ENCODE measurements at places on chromosomes 2 and 18.

DNA sequence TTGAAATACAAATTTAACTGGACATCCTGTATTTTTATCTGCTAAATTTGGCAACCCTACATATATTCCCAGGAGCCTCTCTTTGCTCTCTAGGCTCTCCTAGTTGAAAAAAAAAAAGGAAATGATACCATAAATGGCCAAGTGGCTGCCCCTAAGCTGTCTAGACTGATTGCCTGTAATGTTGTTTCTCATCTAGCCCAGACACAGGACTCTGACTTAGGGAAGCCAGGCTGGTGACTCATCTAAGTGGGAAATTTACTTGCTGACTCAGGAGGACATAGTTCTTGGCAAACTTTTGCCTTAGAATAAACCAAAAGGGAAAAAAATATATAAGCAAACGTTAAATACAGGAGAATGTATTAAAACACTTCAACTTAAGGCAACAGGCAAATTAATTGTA is 14.6 kb upstream of the ITGAV start:
- no peak for DNase-seq

DNA sequence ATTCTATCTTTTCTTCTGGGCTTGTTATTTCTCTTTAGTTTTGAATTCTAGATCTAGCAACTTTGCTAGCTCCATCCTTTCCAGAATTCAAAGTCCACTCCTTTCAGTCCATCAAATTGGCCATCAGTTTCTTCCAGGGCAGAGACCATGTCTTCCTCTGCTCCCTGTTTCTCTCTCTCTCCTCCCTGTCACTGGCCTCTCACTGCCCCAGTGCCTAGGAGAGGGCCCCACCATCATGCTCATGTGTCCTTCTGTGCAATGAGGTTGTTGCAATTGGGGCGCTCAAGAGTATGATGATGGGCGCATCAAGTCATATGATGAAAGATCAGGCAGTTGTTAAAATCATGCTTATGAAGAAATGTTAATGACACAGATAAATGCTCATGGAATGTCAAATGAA is 159.2 kb upstream of the HS6ST1 start:
- no peak for DNase-seq

DNA sequence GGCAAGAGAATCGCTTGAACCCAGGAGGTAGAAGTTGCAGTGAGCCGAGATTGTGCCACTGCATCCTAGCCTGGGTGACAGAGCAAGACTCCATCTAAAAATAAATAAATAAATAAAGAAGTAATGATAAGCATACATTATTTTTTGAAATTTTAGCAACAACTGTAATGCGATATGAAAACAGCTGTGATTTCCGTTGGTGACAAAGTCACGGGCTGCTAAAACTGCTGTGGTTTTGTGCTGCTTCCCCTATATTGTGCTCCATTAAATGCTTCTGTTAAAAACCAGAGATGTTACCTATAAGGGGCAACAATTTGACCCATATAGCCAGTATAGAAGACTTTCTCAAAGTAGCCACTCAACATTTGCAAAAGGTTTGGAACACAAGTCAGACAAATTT is 8.3 kb downstream of the TRIM54 start:
- no peak for DNase-seq

- DNase-seq = no peak
Measured at GRCh38 chr2:84247532-84247931, 211.5 kb downstream of the SUCLG1 start.

- no peak for DNase-seq
Measured at GRCh38 chr2:119316066-119316465, 50.6 kb downstream of the C2orf76 start.

DNA sequence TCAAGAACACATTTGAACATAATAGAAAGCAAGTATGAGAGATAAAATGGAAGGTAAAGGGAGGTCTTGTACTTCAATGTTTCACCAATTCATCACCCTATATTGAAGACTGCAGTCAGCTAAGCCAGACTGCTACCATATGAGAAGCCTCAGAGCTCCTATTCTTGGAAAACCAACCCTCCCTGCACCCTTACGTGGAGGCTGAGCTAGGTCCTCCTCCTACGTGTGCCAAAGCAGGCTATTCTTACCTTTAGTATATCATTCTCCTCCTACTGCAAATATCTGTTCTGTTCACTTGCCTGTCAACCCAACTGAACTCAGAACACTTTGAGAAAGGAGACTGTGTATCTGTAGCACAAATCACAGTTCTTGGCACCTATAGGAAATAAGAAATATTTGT is 255.8 kb upstream of the HNRNPA3 start:
- no peak for DNase-seq

- DNase-seq = no peak
Measured at GRCh38 chr2:154758871-154759270, 60.4 kb downstream of the KCNJ3 start.

DNA sequence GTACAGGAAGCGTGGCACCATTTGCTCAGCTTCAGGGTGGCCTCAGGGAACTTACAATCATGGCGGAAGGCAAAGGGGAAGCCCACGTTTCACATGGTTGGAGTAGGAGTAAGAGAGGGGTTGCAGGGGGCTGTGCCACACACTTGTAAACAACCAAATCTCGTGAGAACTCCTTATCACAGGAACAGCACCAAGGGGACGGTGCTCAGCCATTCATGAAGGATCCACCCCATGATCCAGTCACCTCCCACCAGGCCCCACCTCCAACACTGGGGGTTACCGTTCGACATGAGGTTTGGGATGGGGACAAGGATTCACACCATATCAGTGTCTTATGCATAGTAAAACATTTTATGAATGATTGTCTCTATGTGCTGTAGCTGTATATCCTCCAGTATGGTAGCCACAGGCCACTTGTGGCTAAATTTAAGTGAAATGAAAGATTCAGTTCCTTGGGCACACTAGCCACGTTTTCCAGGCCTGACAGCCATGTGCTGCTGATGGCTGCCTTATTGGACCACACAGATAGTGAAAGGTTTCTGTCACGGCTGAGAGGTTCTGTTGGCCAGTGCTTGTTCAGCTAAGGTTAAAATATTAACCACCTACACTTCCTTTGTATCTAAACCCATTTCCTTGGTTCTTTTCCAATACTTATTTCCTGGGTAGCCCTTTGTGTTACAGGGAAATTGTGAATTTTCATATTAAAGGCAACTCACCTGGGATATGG is 77.3 kb downstream of the AGAP1 start:
- no peak for DNase-seq

DNA sequence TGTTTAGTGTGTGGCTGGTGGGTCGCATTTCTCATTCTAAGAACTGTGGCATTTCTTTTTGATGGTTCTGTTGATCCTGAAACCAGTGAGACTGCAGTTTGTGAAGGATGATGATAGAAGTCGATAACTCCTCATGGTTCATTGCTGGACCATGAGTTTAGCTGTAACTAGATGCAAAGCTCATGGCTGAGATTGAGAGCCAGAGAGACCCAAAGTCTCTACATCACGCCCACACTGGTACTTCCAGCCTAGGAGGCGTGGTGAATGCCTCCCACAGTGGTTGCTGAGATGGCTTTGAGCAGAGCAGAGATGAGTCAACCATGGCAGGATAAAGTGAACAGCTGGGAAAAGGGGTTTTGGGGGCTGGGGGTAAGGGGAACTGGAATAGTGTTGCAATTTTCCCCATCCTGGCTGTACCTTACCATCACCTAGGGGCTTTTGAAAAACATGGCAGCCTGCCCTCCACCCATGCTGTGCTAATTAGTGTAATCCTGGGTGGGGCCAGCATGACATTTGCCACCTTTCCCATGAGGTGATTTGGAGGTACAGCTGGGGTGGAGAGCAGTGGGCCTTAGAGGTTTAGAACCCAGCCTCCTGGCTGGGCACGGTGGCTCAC is 24.1 kb downstream of the INPP4A start:
- DNase-seq = peak; percentile 65

DNA sequence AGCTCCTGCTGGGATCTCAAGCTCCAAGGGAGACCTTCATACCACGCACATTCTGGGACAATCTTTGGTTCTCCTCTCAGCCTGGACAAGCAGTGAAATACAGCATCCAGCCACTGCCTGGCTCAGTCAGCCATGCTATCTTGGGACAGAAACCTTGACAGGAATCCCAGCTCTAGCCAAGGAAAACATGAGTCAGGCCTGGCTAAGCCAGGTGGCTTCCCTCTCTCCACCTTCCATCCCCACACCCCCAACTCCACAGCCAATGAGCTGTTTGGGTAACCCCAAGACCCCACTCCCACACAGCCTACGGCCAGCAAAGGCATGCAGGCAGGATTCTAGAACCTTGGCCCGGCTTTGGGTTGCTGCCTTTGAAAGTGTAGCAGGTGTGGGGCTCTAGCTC is 64.9 kb downstream of the MCFD2 start:
- no peak for DNase-seq

DNA sequence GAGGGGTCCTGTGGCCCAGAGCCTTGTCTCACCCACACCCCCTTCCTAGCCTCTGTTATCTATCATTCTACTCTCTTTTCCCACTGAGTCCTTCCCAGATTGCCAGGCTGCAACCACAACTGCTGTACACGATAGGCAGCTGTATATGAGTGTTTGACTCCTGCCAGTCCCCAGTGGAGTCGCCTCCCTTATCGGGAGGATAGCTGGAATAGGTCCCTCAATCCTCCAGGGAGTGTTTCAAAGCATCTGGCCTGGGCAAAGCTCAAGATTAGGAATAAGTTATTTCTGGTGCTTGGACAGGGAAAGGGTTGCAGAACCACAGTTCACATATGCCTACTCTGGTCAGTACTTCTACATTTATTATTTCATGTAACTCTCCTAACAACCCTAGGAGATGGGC is 4.8 kb downstream of the MSGN1 start:
- no peak for DNase-seq

GRCh38 chr2:27802547-27802946 is 31.0 kb downstream of the MRPL33 start:
- no peak for DNase-seq

DNA sequence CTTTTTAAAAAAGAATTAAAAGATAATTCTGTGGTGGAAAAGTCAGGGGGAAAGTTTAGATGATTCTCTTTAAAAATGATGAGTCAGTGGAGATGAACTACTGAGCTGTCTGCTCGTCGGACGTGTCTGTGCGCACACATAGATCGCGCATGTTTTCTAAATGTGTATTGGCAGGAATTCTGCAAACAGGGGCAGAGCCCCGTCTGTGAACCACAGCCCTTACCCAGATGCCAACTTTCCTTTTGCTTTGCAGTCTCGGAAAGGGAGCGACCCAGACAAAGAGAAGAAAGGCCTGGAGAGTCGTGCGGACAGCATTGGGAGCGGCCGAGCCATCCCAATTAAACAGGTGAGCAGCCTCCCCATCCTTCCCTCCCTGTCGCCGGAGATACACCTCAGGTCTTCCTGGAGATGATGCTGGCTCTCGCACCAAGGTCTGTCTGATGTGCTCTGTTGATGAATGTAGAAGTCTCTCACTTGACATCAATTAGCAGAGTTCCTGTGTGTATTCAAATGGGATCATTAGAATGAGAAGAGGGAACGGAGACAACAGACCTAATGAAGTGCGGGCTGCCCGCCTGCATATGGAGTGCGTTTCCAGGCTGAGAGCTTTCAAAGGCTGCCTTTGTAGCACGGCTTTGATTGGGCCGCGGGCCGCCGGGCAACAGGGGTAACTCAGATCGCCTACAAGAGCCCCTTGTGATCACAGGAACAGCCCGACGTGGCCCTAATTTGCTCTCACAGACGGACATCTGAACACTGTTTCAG is 313.3 kb downstream of the AGAP1 start:
- DNase-seq = no peak

DNA sequence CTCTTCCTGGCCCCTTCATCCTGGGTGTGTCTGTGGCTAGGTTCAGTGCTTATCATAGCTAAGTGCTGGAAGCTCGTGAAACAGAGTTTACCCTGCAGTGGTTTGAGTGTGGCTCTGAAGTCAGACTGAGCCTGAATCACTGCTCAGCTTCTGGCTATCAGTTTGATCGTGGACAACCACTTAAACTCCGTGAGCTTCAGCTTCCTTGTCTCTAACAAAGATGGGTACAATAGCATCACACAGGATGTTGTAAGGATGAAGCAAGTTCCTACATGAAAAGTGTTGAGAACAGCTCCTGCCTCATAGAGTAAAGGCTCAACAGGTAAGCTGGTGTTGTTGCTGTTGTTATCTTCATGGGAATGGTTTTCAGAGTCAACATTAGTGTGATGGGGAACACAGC is 210.3 kb downstream of the CLIP4 start:
- no peak for DNase-seq

DNA sequence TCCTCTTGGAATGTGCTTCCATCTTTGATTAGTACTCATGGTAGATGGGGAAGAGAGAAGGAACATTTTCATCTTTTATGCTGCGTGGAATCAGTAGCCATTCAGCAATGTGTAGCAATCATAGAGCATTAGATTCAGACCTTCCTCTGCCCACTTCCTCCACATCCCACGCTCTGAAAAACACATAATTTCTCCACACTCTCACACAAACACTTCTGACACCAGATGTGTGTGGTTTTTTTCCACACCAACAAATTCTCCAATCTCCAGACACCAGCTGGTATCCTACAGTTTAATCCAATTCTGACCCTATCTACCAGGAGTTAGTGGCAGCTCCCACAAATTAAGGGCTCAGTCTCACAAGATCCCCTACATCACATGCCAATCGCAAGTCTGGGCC is 103.3 kb downstream of the AOX1 start:
- DNase-seq = no peak

GRCh38 chr2:156340377-156340776 is 7.9 kb upstream of the NR4A2 start:
- no peak for DNase-seq

GRCh38 chr2:203404996-203405395 is 76.8 kb downstream of the ABI2 start:
- DNase-seq = no peak

DNA sequence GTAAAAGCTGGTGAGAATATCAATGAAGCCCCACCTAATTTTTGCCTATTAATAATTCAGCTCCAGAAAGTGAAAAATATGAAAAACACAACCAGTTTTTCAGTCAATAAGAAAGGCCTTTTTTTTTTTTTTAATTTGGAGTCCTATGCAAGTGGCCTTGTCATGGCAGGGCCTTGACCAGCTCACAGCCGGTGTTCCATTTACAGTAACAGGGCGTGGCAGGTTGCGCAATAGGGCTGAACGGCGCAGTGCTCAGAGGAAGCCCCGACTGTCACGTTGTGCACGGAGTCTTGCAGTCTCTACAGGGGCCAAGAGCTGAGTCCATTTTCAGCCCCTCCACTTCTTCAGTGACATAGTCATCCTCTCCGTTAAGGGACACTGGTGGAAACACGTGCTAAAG is 184.1 kb upstream of the FN1 start:
- no peak for DNase-seq

DNA sequence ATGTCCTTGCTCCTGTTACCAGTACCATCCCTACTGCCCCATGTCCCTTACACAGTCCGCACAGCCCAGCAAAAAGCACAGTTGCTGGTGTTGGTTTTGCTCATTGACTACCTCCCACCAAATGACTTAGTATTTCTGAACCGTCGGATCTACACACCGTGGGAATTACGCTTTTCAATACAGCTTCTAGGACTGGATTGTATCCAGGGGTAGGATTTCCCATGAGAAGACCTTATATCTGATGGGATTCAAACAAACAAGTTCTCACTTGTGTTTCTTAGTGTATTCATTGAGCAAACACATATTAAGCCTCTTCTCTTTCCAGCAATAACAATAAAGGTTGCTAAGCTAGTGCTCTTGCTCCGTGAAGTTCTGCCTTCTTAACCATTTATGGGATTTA is 25.8 kb downstream of the TRAPPC12 start:
- DNase-seq = no peak

GRCh38 chr2:10120158-10120876 is 2.2 kb upstream of the RRM2 start:
- peak; percentile 93 for DNase-seq

GRCh38 chr18:23401400-23402347 is 51.4 kb upstream of the RIOK3 start:
- DNase-seq = no peak

GRCh38 chr2:19702267-19702666 is 199.5 kb downstream of the TTC32 start:
- no peak for DNase-seq

Data from stimulated activated CD4-positive, alpha-beta T cell treated with anti-CD3 and anti-CD28 coated beads, TNF-alpha, amount 100 ng/mL, for 24 hours (primary cell).